ENCODE measurements at places on chromosomes 1 and 21.
A peak's percentile ranks its signal among the peaks of the same experiment; 100 is the strongest.

DNA sequence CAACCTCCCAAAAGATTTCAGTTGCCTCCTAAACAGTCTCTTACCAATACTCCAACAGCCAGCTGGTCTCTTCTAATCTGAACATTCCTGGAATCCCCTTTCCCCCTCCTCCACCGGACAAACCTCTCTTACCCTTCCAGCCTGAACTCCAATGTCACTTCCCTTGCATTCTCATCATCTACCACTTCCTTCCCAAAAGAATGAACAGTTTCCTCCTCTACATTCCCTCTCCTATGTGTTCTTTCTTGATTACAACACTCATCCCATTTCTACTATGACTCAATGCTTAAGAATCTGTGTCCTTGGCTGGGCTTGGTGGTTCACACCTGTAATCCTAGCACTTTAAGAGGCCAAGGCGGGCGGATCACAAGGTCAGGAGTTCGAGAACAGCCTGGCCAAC lies 417.1 kb downstream of the SETD4 start:
- no peak for DNase-seq

GRCh38 chr1:242187171-242187570 lies 188.3 kb upstream of the MAP1LC3C start:
- no peak for DNase-seq

GRCh38 chr1:160868141-160868540 lies 5.5 kb upstream of the CD244 start:
- no peak for DNase-seq

- no peak for DNase-seq
These were observed 735.3 kb upstream of the ADGRL4 start for GRCh38 chr1:79741720-79742421.

GRCh38 chr1:20983297-20983889 lies 193.3 kb downstream of the EIF4G3 start:
- no peak for DNase-seq

- DNase-seq, result no peak
These were observed 75.0 kb upstream of the PKN2 start for GRCh38 chr1:88609051-88609450.

- no peak for DNase-seq
These were observed 20.6 kb downstream of the TOR1AIP2 start for GRCh38 chr1:179857009-179857408.

DNA sequence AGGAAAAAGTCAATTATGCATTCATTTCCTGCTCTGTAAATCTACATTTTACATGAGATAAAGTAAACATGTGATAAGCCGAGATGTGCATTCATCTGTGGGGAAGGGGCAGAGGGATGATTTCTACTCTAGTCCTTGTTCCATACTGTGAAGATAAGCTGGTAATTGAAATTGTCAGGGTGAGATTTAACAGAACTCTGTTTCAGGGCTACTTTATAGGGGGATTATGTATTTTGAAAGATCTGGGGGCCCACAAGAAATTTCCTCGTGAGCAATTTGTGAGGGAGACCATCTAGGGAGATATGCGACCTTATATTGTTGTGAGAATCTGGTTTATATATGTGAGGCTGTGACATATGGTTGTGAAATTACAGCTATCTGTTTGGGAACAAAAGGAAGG lies 73.1 kb upstream of the KCNK1 start:
- DNase-seq, result no peak

DNA sequence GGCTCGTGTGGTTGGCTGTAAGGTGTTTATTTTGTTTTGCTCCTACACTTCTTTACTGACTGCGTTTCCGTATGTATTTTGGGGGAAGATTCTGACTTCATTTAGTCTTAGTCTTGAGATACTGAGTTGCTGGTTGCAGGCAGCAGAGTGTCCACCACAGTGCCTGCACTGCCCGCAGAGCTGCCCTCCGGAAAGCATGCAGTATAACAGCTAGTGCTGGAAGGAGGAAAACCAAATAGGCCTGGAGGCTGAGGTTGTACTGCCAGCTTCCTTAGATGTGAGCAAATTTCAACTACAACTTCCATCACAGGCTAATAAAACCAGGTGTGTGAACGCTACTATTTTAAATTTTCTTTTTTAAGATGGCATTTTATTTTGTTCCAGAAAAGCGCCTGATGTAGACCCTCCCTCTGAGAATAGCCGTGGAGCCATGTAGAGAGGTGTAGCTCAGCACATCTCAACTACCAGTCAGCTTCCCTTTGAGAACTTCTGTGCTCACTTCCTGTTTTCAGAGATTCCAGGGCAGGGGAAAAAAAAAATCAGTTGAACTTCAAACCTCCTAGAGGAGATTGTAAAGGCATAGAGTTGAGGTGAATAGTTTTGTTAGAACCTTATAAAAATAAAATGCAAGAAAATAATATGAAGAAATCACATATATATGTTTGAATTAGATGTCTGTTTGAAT lies 17.6 kb downstream of the LMO4 start:
- DNase-seq, result no peak

GRCh38 chr1:167839009-167839408 lies 74.9 kb downstream of the ADCY10 start:
- DNase-seq, result no peak

- DNase-seq, result no peak
These were observed 1399.9 kb downstream of the PLA2G4A start for GRCh38 chr1:188228623-188229022.

DNA sequence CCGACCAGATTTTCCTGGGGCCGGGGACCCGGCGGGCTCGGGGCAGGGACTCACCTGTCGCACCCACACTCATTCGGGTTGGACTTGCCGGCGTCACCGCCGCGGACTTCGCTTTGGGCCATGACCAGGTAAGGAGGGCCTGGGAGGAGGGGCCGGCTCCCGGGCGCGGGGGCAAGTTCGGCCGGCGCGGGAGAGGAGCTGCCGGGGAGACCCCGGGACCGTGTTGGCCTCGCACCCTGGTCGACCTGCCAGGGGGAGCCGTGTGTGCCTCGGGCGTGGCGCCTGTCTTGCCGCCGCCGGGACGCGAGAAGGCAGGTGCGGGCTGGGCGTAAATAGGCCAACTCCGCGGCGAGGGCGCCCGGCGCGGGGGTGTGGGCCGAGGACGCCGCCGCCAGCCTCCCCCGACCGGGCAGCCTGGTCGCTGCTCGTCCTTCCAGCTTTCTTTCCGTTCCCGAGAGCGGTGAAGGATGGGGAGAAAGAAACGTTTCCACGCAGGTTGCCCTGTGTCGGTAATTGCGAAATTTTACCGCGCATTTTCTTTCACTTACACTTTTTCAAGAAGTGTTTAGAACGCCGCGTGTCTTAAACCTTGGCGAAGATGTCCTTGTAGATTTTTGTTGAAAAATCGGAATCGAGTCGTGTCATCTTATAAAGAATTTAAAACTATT lies 558 bp downstream of the USP1 start:
- peak; percentile 7 for DNase-seq

- no peak for DNase-seq
These were observed 14.0 kb downstream of the SFPQ start for GRCh38 chr1:35178874-35179380.

- no peak for DNase-seq
These were observed 3.7 kb upstream of the SLC2A5 start for GRCh38 chr1:9073143-9073542.

DNA sequence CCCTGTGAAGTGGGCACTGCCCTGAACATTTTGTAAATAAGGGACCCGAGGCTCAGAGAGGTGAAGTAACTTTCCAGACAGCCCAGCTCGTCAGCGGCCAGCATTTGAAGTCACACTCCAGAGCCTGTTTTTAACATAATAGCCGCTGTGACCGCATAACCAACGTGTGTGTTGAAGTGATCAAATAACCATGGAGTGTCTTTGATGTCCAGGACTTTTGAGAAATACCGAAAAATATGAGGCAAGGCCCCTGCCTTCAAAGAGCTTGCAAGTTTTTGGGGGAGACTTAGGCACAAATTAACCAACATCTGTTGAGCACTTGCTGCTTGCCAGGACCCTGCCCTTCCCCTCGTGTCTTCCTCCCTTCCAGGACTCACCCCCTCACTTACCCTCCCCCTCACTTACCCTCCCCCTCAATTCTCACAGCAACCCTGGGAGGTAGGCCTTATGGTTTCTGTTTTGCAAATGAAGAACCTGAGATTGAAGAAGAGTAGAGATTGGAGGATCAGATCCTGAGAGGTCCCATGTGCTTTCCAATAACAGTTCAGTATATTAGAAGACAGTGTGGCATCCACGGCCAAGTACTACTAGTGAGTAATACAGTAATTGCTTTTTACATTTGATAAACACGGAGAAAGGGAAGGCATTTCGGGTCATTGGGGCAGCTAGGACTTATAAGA lies 1.3 kb upstream of the SLC16A1 start:
- peak; percentile 9 for DNase-seq

GRCh38 chr1:109765896-109766615 lies 2.3 kb upstream of the EPS8L3 start:
- DNase-seq, result no peak

DNA sequence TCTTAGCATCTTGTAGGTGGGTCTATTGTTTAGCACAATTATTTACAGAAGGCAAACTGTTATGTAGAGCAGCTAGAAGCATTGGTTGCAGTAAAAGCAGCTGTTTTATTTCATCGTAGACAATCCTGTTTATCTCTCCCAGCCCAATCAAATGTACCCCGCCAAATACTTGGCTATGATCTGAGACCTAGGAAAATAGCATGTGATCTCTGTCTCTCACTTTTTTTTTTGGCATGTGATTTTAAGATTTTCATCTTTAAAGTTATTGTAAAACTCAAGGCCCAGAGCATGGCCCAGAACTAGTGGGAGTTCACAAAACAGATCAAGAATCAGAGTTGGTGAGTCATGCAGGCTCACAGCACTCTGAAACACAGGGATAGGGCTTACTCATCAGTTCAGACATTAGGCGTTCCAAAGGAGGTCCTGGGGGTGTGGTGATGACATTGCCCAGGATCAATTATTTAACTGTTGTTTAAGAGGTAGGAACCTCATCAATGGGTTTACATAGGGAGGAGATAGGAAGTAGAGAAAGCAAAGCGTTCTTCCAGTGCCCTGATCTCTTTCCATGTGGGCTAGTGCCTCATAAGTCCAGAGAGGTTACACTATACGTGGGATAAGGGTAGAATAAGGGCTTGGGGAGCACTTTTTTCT lies 40.2 kb downstream of the TBX19 start:
- peak; percentile 4 for DNase-seq

- no peak for DNase-seq
These were observed 593 bp upstream of the CD53 start for GRCh38 chr1:110872366-110872744.

DNA sequence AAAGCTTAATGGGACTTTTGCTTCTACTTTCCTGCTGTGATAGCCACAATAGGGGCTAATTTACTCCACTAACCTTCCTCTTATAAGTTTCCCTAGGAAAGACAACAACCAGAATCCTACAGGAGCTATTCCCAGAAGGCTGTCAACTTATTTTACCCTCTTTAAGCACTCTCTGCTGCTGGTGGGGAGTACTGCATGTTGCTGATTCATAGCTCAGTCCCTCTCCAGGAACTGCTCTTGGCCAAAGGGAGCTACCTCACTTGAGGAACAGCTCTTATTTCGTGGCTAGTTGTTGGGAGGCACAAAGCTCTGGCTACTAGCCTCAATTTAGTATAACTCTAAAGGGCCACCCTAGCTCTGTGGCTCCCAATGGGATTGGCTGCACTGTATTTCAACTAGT lies 37.2 kb downstream of the ADSS2 start:
- DNase-seq, result no peak

DNA sequence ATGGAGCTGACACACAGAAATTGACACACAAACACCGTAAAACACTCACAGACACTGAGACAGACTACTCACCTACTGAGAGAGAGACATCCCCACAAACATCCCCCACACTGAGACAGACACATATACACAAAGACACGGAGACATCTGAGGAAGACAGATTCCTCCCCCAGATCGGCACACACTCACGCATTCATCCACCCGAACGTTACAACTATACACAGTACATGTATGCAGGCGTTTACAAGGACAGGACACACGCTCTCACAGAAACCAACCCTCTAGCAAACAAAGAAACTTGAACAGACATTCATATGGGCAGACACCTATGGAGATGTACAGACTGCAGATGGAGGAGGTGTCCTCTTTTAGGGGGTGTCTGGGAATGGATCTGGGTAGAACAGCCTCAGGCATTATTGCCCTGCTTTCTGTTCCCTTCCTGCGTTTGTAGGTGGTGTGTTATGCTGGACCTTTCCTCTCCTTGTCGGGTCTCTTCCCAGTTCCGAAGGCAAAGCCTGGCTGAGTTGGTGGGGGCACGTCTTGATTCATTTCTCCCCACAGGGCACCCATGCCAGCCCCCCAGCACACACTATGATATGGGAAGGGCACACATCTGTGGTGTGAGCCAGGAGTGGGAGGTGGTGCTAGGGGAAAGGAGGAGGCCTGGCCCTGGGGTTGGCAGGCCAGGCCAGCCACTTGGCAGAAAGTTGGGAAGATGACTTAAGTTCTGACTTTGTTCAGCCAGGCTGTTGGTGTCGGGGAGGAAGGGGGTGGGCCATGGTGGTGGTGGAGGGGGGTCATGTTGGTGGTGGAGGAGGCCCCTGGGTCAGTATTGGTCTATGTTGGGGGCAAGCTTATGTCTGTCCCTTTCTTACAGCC lies 1.5 kb downstream of the KIRREL1 start:
- DNase-seq, result no peak

DNA sequence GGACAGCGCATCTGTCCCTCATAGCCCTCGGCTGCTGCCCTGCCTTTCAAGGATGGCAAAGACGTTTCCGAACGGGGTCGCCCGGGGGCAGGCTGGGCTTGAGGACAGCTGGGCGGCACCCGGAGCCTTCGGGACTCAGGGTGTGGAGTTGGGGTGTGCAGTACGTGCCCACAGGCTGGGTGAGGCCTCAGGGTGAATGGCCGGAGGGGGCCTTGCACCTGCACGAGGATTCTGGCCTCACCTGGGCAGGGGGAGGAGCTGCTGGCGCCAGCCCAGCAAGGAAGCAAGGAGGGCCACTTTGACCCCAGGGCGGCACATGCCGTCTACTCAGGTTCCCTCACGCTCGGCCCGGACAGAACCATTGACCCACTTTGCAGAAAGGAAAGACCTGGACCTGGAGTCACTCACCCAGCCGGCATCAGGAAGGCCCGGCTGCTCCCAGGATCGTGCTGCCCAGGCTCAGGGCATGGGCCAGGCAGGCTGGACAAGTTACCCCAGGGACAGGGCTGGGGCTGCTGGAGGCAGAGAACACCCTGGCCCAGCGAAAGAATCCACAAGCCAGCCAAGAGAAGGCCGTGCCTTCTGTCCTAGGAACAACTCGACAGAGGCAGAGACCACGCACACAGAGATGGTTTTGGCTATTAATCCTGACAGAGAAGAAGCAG lies 65.1 kb upstream of the TTC34 start:
- no peak for DNase-seq

DNA sequence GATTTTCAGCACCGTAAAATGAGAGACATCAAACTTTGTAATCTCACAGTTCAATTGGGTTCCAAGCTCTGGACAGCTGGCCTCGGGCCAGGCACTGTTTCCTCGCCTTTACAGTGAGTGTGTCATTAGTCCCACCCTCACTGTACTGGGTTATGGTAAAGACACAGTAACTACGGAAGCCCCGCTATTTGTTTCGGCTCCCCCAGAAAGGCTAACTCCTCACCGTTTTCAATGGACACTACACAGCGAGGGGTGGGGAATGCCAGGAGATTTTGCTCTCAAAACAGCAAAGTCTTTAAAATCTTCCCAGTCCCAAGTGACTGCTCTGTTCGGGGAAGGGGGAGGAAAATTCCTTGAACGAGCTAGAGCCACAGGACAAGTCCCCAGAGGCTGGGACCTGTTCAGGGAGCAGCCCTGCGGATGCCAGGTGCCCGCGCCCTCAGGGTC lies 757 bp upstream of the SPSB1 start:
- no peak for DNase-seq

GRCh38 chr1:1239614-1240347 lies 6.7 kb downstream of the C1QTNF12 start:
- DNase-seq, result no peak
